ENCODE measurements at places on chromosomes 2 and 18.

GRCh38 chr2:200751786-200752185, 59.9 kb upstream of the BZW1 start:
- no peak for DNase-seq

DNA sequence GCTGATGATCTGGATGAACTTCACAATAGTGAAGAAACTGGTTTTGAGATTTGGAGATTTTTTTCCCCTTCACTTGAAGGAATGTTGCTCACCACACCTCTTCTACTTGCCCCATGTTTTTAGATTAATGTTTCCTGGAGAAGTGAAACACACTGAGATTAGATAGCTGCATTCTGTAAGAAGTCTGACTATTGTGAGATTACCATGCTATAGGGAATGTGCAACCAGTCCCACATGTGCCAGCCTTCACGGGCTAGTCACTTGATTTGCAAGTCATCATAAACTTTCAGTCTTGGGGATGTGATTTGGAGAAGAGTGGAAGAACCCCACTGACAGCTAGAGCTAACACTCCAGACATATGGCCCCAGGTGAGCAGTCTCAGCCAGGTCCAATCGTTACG, 7.4 kb upstream of the CCNYL1 start:
- no peak for DNase-seq

DNA sequence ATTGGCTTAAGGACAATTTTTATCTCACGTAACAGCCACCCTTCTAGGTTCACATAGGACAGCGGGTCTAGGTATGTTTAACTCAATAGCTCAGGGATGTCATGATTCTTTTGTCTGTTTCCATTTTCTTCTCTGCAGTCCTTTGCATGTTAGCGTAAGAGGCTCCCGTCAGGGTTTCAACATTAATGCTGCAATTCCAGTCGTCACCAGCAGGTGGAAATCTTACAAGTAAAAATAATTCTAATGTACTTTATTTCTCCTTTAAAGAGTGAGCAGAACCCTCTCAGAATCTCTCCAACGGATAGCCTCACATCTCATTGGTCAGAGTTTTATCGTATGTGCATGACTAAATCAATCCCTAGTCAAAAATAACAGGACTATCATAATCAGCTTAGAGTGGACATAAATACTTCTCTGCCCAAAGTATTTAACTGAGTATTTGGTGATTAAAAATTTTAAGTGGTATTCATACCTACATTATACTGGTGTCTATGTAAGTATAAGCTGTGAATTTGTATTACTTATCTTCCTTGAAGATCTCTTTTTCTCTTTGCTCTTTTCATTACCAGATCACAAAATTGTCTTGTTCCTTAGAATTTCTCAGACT, 487.2 kb upstream of the GCFC2 start:
- DNase-seq = no peak

GRCh38 chr2:165790466-165790865, 3.6 kb downstream of the GALNT3 start:
- DNase-seq = no peak

GRCh38 chr2:15642011-15642814, 50.5 kb downstream of the DDX1 start:
- DNase-seq = no peak

All from stimulated activated CD8-positive, alpha-beta memory T cell treated with anti-CD3 and anti-CD28 coated beads, Interleukin-12 subunit alpha, Interleukin-12 subunit beta, amount 100 ng/mL, for 1 hour (primary cell).